ENCODE measurements at places on chromosomes 12 and 14.

GRCh38 chr12:57954768-57955167, 13.4 kb downstream of the ATP23 start:
- no peak for DNase-seq

DNA sequence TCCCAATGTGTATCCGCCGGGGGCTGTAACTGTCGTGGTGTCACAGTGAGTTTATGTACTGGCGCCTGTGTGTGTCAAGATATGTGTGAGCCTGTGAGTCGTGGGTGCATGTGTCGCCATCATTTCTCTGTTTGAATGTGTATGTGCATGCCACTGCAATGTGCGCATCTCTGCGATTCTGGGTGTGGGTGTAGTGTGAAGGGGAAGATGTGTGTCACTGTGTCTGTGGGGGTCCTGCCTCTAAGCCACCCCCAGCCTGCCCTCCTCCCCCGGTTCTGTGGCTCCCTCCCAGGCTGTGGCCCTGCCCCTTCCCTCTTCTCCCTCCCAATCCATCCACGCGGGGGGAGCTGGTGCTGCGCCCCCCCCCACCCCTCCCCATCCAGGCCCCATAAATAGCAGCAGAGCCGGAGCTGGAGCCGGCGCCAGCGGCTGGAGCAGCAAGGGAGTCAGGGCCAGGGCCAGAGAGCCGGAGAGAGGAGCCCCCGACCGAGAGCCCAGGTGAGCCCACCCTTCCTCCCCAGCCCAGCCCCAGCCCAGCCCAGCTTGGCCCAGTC, at the start of gene CPNE6:
CPNE6 (plus strand) TSS at position 419 of the 554 bp plus-strand sequence. CDS start 1,375 bp downstream, outside the sequence.
- DNase-seq = no peak

GRCh38 chr14:75452324-75452723, 24.5 kb downstream of the JDP2 start:
- no peak for DNase-seq

DNA sequence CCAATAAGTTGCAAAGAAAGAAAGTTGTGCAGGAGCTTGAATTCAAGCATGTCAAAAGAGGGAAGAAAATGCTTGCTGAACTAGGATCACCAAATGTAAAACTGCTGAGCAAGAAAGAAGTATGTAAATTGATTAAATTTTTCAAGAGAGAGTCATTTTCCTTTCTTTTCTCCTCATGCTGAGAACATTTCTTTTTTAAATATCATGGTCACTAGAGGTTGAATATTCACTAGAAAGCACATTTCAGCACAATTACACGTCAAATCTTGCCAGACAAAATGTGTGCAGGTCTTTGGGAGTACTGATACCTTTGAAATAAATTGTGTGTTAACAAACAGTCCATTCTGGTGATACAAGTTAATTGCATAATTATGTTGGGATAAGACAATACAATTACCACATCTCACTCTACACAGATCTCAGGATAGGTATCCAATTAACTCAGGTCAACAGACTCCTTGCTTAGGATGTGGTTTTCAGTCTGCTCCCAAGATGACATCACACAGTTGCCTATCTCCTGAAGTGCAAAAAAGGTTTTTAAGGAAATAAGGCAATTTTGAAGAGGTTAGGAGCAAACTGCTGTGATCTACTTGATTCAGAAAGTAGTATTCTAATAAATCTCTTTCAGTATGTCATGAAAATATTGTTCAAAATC, 862.2 kb downstream of the RPS29 start:
- DNase-seq = no peak

DNA sequence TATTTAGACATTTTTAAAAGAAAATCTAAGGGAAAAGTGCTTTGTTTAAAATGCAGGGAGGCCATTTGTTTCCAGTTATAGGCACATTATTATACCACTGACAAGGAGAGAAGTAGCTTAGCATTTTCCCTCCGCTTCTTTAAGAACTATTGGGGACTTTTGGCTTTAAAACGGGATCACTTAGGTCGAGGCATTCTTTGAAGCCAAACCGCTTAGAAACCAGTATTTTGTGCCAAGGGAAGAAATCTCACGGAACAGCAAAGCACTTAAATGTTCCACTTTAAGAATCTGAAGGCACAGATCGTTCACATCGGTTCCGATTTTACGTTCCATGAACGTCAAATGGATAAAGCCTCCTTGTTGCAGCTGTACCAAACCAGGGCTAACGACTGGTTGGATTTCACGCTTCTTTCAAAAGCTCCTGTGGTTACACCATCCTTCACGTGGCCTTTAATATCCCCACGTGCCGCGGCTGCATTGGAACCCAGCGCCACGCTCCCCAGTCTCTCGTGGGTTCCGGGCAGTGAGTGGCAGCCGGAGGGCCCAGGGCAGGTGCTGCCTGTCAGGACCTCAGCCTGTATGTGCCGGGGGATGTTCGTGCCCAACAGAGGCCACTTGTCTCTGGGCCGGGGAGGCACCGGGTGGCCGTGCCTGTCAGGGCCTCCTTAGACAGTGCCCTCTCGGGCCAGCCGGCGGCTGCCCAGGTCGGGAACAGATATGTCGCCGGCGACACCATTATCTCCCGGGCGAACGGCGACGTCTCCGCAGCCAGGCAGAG, 195.4 kb downstream of the KIF26A start:
- peak; percentile 11 for DNase-seq

GRCh38 chr14:87468531-87468930, 524.5 kb downstream of the GALC start:
- no peak for DNase-seq

- no peak for DNase-seq
Observed at GRCh38 chr14:100815478-100816285, 10.2 kb upstream of the MEG3 start.

GRCh38 chr14:62168564-62169155, 406.4 kb downstream of the SNAPC1 start:
- DNase-seq = no peak

- DNase-seq = no peak
Observed at GRCh38 chr12:1044199-1044598, 53.2 kb downstream of the ERC1 start.

GRCh38 chr12:83158613-83159207, 472.0 kb downstream of the TMTC2 start:
- no peak for DNase-seq

- DNase-seq = no peak
Observed at GRCh38 chr14:75132382-75133086, 5.7 kb upstream of the NEK9 start.

- peak; percentile 77 for DNase-seq
Observed at GRCh38 chr12:55073043-55074022, 52.9 kb upstream of the OR9K2 start.

DNA sequence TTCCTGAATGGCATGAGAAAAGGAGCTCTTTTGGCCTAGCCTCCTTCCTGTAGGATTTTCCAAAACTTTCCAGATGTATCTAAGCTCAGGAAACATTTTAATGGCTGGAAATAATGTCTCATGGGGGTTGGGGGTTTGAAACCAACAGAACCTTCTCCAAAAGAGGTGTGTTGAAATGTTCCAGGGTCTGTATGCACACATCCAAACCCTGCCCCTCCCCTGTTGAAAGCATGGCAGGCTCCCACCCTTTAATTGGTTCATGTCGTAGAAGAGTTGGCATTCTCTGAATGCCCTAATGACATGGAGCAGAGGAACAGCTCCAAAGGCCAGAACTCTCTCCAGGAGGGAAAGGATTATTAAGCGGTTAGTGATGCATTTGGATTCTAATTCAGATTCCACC, 353.2 kb downstream of the ZFP36L1 start:
- DNase-seq = no peak

DNA sequence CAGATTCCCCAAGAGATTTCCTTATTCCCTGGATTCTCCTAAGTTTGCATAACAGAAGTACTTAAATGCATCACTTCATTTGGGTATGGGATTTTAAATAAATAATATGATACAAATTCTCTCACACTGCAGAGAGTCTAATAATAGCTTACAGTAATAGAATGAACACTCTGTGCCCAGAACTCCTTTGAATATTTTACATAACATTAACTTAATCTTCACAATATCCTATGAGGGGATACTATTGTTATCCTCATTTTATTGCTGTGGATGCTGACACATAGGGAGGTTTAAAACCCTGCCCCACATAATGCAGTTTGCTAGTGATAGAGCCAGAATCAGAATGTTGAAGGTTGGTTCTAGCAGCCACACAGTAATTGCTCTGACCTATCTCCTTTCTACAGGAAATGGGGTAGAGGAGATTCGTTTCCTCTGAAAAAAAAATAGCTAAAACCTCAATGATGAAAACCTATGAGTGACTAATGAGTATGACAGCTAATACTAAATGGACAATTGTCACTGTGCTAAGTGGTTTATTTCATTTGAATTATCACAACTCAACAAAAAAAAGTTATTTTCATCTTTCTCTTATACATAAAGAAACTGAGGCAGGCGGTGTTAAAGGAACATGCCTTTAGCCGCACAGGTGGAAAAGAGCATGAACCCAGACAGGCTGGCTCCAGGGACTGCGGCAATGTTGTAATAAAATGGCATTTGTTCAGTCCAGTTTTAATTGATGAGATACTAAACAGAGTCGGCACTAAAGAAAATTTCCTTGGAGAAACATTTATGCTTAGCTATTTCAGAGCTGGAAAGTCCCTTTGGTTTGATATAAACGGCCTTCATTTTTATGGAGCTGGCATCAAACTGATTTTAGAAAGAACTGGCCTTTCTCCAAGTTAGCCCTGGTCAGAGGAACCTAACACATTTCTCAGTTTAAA, 880.9 kb downstream of the NRXN3 start:
- DNase-seq = no peak

GRCh38 chr12:3743803-3744202, 9.1 kb downstream of the CRACR2A start:
- DNase-seq = no peak

DNA sequence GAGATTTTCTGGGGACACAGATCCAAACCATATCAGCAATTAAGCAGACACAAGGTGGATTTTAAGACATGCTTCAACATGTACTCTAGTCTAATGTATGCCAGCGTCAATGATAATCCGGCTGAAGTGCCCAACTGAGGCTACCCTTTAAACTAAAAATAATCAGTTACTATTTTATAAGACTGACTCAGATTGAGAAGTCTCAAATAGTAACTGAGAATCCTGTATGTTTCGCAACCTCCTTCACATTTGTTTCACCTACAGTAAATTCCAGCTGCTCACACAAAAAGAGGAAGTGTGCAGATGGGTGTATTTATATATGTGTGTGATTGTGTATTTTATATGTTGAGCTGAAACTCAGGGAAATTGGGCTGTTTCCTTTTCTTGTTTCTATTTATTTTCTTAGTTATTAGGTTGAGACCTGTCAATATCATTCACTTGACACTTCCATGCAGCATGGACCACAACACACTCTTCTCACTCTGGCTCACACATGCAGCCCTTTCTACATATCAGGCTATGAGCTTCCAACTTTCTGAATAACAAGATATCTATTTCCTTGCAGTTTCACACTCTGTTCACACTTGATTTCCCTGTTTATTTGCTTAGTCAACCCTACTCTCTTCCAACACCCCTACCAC, 1224.9 kb upstream of the TMEM132C start:
- no peak for DNase-seq

DNA sequence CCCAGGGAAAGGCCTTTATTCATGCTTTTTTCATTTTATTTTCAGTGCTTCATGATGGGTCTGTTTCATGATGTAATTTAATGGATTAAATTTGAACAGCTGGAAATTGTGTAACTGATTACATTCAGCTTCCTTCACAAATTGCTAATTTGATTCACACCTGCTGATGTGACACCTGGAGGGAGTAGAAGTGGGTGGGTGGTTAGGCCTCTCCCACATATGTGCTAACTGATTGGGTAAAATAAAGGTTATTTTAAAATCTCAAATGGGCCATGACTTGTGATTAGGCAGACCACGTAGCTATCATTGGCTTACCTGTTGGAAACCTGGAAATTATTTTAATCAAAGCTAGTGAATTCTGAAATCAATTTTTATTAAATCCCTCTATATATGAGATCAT, 142.1 kb downstream of the GXYLT1 start:
- DNase-seq = no peak

DNA sequence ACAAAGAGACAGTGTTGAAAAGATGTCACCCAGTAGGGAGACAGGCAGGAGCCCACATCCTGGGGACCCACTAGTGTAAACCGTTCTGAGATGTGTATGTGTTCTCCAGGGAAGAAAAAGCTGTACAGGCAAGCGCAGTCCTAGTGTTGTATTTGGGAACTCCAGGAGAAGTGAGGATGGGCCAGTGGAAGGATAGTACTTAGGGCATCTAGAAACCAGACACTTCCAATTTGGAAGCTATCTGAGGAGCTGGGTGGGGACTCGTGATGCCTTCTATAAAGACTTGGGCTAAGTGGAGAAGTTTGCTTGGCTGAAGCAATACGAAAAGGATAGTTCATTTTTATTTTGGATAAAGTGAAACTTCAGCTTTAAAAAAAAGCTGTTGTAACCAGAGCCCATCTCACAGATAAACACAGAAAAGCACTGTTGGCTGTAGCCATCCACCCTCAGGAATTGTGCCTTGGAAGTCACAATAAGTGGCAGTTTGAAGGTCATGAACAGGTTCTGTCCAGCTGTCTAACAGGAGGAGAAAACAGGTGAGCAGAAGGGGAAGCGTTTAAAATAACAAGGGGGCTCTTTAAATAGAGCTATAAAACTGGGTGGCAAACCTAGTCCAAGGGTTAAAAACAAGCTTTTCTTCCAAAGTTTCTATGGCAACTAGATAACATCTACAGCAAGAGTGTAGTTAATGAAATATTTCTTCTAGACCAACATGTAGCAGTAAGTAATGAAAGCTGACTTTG, 108.0 kb upstream of the ARHGAP5 start:
- no peak for DNase-seq

DNA sequence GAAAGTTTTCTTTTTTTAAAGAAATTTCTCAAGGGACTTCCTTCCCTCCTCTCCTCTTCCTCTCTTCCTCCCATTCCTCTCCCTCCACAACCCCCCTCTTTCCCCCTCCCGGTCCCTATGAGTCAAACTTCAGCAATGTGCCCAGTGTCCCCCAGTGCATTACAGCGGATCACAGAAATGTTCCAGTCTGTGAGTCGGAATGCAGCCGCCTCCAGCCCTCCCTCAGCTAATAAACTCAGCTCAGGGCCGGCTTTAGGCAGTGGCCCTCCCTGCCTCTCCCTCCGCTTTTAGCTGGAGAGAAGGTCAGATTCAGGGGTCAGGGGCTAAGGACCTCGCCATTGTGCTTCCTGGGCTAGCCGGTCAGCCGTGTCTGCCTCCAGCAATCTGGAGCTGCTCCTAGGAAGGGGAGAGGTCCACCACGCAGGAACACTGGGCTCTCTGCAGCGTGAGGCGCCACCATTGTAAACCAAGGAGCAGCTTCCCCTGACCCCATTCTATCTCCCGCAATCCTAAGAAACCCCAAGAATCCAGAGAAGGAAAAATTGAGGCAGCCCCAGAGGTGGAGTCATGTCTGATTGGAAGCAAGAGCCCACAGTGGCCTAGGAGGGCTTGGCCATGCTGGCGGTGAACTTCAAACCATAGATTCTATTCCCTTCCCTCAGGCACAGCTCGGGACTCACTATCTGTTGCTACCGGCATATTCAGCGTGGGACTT, 1.1 kb upstream of the HDAC7 start:
- no peak for DNase-seq
